ENCODE measurements at places on chromosomes 3 and 15.

DNA sequence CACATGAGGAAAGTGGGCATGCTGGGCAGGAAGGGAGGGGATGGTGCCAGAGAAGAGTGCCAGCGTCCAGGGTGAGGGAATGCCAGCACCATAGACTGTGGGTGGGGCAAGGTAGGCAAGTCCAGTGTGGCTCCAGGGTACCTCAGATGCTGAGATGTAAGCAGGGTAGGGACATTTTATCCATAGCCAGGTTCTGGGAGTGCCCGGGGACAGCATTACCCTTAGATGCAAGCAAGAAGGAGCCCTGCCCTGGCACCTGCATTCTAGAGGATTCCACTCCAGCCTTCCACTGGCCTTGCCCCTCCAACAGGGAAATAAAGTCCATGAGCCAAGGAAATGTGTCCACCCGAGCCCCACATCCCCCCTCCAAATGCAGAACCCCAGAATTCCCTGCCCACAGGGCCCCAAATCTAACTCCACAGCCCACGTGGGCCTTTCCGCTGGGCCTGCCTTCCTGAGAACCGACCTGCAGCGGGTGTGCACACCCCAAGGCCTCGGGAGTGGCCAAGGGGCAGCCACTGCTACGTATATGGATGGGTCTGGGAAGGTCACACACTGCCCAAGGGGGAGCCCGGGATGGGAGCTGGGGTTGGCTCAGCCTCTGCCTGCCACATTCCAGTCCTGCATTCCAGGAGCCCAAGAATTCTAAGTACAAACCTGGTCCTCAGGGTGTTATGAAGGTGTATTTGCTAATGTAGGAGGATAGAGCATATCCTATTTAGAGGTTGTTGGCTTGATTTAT lies 20.3 kb upstream of the CYP11A1 start:
- peak; percentile 37 for DNase-seq

DNA sequence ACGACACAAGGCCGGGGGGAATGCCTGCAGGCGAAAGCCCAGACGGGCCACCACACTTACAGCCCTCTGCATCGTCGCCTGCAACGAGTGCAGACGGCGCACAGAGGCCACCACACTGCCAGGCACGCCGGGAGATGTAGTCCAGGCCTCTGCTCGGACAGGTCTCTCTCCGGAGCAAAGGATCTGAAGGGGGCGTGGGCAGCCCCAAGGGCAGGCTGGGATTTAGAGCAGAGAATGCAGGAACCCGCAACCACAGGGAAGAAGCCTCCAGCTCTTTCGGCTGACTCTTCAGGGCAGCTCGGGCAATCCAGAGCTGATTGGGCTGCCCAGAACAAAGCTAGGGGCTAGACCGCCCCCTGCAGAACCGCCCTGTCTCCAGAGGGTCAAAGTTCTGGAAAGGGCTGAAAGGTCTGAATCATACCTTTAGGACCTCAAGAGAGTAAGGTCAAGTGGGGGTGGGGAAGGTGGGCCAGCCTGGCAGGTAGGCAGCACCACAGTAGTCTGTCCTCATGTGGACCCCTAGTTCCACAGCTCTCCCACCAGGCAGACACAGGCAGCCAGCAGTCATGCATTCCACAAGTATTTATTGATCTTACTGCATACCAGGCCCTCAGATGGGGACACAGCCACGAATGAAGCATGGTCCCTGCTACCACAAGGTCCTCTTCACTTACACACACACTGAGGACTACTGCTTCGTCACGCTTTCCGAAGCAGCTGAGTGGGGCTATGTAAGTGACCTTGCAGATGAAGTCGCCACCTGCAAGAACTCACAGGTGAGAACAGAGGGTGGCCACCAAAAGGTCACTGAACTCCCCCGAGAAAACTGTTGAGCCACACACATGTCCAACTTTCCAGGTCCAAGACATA lies at the start of gene AMT:
Gene AMT, minus strand, starts transcription at position 95 of the 870 bp plus-strand sequence. Its CDS starts 23 bp downstream, at position 72.
- peak; percentile 94 for DNase-seq

GRCh38 chr3:108818404-108818803 lies 4.2 kb upstream of the TRAT1 start:
- DNase-seq = peak; percentile 72

DNA sequence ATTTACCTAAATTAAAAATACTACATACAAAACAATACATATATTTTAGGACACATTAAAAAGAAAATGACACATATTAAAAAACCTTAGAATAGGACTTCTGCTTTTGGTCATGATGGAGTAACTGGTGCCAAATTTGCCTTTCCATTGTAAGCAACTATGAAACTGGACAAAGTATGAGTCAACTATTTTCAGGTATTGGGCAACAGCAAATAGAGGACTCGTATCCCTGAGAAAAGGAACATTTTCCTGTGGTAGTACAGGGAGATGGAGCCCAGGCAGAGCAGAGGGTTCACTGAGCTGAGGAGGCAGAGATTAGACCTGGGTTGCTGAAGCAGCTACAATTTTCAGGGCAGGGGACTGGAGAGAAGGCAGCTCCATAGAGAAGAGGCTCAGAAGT lies 14.7 kb downstream of the CCR1 start:
- DNase-seq = no peak

DNA sequence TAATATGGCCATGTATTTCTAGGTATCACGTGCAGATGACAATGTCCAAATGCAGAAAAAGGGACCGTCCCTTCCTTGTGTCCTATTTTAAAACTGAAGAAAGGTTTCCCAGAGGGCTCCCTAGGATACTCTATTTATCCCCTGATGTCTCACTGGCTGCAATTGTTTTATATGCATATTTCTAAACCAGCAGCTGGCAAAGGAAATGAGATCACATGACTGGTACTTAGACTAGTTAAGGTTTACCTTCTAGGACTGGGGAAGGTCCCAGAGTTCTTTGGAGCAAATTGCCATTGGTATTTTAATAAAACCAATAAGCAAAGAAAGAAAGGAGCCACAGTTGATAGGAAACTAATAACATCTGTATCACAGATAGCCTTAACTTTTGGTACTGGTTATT lies 29.5 kb downstream of the GTF2E1 start:
- no peak for DNase-seq

- DNase-seq = no peak
Observed at GRCh38 chr3:9474482-9474881, 77.1 kb downstream of the SETD5 start.

DNA sequence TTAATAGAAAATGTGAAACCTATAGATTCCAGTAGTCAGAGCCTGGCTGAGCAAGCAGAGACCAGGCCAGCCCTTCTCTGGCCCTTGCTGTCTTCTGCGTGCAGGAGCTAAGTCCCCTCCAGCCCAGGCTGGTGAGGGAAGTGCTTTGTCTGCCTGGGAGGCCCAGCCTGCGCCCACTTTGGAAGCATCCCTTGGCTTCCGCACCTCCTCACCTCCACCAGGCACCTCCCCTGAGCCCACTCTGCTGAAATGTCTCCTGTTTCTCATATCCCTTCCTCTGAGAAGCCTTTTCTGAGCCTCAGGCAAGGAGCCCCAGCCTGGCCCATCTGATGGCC lies 45.3 kb downstream of the ALDH1L1 start:
- DNase-seq = no peak

DNA sequence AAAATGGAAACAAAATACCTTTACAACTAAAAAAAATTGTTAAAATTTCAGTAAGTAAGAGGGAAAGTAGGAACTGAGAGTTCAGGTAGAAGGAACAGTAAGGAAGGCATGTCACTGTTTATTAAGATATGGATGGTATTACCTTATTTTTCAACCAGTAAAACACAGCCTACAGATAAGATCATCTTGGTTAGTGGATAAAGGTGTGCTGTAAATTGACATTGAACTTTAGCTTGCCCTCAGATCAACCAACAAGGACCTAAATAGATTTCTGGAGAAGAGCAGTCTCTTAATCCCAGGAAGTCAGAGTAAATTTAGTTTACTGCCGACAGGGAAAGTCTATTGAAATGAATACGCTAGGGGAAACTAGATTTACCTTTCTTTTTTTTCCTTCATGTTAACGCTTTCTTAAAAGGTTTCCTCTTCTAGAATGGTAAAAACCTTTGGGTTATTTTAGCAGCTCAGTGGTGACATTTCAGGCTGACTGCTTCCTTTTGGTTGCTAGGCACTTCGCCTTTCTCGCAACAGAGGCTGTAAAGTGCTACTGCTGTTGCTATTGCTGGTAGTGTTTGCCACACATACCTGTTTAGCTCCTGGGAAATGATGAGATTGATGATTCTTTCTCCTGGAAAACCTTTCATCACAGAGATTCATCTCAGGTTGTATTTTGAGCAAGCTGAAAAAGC lies 12.9 kb downstream of the DZIP3 start:
- peak; percentile 41 for DNase-seq

- no peak for DNase-seq
Observed at GRCh38 chr3:190059242-190059590, 61.5 kb downstream of the P3H2 start.

DNA sequence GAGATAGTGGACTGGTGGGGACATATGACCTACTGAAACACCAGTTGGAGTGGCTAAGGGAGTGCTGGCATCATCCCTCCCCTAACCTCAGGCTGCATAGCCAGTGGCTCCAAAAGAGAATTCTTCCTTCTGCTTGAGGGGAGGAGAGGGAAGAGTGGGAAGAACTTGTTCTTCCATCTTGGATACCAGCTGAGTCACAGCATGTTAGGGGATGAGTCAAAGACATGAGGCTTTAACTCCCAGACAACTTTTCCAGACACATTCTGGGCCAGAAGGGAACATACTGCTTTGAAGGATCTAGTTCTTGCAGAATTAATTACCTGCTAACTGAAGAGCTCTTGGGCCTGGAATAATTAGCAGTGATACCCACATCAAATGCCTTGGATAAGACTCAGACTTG lies 36.8 kb upstream of the PEX5L start:
- no peak for DNase-seq

GRCh38 chr15:25242166-25242879 lies 196.5 kb downstream of the UBE3A start:
- no peak for DNase-seq

DNA sequence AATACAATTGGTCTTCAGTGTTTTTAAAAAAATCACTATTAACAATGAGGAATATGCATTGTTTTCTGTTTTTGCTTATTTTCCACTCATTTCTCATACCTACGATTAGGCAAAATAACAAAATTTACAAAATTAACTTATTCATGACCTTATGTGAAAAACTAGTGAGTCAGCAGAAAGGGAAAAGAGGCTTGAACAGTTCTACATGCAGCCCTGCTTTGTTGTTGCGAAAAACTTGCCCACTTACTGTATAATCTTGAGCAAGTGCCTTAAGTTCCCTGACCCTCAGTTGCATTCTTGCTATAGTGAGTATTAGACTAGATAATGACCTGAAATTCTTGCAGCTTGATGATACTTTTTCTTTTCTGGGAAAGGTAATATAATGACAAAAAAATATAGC lies 551.1 kb upstream of the BCHE start:
- no peak for DNase-seq

DNA sequence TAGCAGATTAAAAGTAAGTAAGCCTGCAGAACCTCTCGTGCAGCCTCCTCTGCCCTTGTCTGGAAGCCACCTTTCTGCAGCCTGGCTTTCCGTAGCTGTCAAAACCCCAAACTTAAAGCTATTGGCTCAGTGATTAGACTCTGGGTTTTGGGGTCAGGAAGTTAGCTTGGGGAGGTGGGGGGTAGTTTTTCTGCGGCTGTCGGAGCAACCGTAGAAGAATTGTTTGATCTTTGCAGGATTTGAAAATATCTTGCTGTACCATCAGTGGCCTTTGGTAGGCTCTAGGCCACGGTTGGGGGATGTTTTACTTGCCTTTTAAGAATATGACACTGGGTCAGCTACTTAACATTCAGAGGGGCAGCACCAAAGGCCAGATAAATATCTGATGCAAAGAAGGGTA lies 88.4 kb upstream of the RASGRP1 start:
- no peak for DNase-seq

DNA sequence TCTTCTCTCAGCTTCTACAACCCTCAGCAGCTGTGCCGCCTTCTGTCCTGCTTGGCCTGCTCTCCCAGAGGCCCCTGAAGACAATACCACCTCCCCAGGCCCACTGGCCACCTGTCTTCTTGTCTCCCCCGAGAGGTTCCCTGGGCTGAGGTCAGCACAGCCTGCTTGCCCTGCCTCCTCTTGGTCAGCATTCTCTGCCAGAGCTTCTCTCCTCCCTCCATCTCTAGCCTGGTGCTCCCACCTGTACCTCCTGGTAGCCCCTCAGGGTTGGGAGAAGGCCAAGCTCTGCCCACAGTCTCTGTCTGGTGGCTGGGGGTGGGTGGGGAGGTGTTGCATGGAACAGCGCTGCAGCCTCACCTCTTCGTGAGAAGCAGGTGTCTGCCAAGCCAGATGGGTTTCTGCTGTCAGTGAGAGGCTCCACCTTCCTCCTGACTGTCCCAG lies 5.6 kb upstream of the ISLR start:
- DNase-seq = no peak

GRCh38 chr3:196142202-196142956 lies 60.5 kb upstream of the TFRC start:
- no peak for DNase-seq

- DNase-seq = no peak
Observed at GRCh38 chr3:8657804-8658305, 13.3 kb upstream of the SSUH2 start.

DNA sequence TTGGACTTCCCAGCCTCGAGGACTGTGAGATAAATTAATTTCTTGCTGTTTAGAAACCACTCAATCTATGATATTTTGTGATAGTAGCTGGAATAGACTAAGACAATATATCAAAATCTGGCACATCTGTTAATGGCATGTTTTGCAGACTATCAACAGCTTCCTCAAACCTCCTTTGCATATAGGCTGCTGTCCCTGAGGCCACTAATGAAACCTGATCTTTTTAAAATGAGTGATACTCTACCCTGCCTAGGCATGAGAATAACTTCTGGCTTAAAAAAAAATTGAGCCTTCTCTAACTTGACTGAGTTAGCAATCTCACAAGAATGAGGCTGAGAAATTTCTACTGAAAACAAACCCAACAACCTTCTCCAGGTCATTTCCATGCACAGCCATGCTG lies 176.0 kb upstream of the CRBN start:
- DNase-seq = no peak

DNA sequence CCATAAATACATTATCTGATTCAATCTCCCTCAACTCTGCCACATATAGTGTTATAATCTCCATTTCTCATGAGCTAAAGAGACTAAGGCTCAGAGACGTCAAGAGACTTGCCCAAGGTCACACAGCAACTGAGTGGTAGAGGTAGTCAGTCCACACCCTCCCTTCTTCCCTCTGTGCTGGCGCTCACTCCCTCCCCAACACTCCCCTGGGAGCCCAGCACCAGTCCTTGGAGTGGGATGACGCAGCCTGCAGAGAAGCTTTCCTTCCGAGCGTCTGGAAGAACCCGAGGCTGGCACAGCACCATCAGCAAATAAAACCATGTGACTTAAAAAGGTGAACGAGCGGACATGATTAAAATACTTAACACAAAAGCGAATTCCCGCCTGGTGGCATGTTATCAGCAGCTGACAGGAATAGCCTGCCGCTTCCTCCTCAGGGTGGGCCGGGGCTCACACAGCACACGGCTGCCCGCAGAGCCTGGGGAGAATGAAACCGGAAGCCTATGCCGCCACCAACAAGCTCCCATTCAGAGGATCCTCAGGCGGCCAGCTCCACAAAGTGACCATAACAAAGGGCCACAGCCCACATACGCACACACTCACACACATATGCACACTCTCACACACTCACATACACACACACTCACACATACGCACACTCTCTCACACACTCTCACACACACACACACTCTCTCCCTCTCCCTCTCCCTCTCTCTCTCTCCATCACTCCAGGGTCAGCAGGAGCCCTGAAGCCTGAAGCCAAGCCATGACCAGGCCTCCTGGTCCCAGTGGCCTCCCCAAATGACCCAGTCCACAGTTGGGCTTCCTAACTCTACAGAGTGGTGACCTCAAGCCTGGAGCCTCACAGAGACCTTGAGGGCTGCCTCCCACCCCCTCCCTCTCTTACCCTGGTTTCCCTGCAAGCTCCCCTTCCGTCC lies 120.5 kb downstream of the XXYLT1 start:
- peak; percentile 54 for DNase-seq

Data from neural progenitor cell (in vitro differentiated cells).